H7 (cell line): ENCODE measurements at places on chromosomes 6 and 20. TPM values are rescaled to one million over a fixed set of nuclear protein-coding genes. Genes with fewer than 3 reads are reported as not detected.

DNA sequence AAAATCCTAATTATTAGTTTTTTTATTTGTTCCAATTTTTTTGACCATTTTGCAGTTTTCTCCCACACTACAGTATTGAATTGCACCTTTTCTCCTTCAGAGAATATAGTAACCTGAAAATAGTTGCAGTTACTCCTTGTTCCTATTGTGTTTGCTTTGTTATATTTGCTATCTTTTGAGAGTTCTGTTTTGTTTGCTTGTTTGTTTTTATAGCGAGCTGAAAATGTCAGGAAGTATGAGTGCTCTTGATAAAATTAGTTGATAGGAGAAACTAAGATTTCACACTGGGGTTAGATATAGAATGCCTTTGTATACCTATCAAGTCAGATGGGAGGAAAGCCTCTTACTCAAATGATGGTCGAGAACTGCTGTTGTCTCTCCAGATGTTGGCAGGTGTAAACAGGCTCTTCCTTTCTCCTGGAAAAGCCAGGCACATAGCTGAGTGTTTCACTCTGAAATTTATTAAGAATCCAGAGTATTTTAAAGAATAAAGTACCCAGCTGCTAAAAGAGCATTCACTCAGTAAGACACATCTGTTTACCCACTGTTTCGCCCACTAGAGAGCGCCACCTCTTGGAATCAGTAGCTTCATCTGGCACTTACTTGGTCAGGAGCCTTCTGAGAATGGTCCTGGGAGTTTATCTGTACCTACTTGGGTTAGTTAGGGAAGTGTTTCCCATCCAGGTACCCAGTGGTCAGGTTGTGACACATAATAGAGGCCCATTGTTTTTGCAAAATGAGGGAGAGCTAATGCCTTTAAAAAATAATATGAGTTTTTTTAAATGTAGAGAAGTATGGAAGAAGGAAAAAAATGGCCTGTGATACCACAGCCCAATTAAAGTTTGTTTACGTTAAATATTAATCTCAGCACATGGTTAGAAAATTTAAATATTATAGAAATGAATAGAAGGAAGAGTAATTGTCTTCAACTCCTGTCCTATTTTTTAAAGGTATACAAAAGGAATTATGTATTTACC lies 11.2 kb downstream of the NT5DC1 start:
- peak; percentile 51 for DNase-seq

DNA sequence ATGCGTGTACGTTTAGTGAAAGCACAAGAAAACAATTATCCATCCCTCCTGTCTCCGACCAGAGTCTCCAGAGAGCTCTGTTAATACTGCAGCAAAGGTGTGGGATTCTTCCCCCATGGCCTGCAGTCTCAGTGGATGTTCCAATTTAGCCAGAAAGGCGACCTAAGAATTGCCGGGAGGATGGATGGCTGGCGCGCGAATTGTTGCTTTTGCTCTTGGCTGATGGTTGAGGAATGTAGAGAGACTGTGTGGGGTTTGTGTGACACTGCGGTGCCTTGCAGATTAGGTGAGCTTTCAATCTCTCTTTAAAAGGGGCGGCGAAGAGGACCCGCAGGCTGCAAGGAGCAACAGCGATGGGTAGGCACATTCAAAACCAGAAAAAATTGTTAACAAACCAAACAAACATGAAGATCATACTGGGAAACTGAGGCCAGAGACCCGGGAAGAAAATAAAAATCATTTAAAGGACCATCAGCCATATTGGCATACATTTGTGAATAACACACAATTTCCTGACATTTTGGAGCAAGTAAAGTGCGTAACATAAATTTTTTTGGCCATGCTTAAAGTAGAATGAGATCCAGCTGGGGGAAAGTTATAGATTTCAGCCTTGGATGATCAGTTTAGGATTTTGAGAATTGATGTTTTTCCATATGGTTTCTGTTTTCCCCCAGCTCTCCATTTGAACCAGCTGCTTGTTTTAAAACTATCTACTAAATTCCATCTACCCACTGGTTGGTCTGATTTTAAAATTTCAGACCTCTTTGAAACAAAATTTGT lies 46.3 kb downstream of the GNAS start:
- no peak for DNase-seq

DNA sequence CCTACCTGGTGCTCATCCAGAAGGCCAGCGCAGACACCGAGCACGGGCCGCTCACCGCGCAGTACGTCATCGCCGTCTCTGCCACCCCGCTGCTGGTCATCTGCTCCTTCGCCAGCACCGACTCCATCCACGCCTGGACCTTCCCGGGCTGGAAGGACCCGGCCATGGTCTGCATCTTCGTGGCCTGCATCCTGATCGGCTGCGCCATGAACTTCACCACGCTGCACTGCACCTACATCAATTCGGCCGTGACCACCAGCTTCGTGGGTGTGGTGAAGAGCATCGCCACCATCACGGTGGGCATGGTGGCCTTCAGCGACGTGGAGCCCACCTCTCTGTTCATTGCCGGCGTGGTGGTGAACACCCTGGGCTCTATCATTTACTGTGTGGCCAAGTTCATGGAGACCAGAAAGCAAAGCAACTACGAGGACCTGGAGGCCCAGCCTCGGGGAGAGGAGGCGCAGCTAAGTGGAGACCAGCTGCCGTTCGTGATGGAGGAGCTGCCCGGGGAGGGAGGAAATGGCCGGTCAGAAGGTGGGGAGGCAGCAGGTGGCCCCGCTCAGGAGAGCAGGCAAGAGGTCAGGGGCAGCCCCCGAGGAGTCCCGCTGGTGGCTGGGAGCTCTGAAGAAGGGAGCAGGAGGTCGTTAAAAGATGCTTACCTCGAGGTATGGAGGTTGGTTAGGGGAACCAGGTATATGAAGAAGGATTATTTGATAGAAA lies 2.0 kb downstream of the SLC35D3 start:
- peak; percentile 28 for DNase-seq

DNA sequence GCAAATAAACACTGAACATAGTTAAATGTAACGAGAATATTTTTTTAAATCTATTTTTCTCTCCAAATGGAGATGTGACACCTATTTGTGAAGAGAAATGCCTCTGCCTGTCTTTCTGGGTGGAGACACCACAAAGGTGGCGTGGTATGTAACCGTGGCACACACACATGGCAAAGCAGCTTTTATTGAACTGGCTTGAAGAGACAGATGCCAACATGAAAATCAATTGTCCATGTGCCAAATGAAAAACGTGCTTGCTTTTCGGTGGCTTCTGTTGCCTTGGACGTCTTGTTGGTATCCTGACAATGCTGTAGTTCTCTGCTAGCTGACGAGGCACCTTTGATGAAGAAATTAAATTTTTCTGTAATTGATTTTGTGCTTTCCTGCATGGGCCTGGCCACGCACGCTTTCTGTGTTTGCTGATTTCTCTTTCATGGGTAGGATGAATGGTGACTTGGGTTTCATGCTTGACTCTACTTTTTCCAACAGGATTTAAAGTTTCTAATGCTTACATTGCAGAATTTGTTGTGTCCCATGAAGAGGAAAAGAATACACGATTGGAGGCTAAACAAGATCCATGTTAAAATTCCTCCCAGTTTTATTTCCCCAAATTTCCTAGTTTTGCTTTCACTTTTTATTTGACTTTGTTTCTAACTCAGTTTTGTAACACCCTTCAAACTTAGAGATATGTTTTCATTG lies 202.6 kb downstream of the TMEM242 start:
- no peak for DNase-seq

- DNase-seq = no peak
These were observed 43.2 kb downstream of the NCOA3 start for GRCh38 chr20:47544852-47545251.

DNA sequence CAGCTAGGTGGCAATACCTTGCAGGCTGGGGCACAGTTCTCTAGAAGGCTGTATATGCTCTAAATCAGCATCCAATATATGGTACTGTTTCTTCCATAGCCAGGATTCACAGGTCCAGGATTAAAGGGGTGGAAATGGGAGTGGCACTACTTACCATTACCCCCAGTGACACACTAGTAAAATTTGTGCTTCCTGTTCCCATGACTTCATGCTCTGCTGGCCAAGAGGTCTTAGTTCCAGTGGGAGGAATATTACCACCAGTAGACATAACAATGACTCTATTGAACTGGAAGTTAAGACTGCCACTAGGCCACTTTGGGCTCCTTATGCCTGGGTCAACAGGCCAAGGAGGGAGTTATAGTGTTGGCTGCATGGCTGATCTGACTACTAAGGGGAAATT lies 174.3 kb upstream of the TNFAIP3 start:
- DNase-seq = no peak

Gene FGD2
- total RNA-seq = 0.04 and 0.17 TPM in 2 replicates

DNA sequence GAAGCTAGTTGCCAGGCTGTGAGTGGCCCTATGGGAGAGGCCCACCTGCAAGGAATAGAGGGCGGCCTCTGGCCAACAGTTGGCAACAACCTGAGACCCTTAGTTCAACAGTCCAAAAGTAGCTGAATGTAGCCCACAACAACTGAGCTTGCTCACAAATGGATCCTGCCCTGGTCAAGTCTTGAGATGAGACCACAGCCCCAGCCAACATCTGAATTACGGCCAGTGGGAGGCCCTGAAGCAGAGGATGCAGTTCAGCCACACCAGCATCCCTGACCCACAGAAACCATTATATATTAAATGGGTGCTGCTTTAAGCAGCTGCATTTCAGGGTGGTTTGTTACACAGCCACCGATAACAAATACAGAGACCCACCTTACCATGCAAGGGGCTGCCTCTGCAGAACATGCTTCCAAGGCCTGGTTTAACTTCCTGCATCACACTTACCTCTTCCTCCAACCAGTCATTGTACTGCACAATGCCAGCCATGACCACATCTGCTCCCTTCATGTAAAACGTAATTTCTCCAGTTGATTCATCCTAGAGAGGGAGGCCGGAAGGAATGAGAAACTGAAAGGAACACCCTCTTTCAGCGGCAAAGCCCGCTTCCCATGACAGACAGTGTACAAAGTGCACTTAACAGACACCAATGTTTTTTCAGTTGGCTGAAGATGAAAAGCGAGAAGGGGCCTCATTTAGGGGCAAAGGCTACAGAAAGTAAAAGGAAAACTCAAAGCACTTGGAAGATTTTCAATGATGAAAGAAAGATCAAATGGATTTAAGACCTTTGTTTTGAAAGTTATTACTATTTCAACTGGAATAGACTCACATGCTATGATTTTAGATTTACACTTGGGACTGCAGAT lies 86.2 kb upstream of the NFATC2 start:
- DNase-seq = no peak

DNA sequence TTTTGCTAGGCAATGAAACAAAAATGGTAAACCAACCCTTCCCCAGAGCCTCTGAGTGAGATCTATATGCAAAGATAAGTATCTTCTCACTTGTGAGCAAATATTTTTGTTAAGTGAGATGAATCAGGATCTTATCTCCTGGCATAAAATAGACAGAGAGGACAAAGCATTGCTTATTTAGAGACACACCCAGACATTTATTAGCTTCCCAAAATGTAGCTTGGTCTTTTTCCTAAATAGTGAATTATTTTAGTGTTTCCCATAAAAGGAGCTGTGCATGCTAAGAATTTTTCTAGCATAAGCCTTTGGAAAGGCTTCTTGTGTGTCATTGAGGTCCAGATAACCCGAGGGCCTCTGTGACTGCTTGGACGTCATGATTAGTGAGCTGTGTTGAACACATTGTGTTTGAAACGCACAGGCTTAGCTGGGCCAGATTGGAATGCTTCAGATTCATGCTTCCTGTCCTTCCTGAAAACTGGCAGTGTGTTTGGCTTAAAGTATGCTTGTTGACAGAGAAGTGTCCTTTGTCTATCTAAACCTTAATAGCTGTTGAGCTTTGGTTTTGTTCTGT lies 16.5 kb downstream of the MTHFD1L start:
- no peak for DNase-seq

DNA sequence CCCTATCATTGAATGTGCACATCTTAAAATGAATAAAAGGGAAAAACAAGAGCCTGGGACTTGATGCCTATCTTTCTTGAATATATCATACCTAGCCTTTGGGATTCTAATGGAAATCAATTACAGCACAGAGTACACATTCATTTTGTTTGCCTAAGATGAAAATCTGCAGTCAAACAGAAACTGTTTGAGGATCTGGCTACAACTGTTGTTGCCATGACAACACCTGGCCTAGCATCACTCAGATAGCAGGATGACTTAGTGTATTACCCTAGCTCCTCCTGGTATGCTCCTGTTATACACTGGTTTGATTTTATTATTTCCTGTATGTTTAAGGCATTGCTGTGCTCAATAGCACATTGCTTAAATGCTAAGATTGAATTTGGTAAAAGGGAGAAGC lies 71.5 kb upstream of the LAMP5 start:
- DNase-seq = no peak

Gene MEP1A
- total RNA-seq = not detected in 2 replicates
